ENCODE measurements at places on chromosomes 5 and 9.

GRCh38 chr9:7088611-7089010 lies 330.8 kb downstream of the KDM4C start:
- no peak for DNase-seq

- no peak for DNase-seq
Observed at GRCh38 chr5:2921651-2922050, 170.2 kb upstream of the IRX2 start.

DNA sequence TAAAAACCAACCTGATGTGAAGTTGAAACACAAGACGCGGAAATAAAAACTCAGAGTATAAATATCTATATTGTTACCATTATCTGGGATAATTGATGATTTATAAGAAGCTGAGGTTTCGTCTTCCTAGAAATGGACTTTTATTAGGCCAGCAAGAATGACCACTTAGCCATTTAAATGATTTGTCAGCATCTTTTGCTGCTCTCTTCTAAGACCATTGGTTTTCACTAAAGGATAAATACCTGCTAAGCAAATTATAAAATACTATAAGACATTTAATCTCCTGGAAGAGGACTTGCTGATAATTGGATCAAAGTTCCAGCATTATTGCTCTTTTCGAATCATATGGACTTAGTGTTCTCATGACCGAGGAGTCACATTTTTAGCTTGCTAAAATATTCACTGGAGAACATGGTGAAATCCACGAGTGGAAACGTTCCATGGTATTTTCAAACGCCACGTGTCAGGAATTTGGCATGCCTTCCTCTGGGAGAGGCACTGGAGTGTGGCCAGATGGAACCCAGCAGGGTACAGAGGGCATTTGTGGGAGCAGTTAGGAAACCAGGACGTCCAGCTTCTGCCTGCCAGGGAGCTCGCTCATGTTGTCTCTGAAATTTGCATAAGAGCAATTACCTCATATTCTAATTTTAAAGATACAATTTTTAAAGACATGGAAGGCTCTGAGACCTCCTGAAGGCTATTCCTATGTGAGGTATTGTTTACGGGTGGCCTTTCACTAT lies 43.1 kb downstream of the TNFAIP8 start:
- DNase-seq, result no peak

- no peak for DNase-seq
Observed at GRCh38 chr5:172868924-172869591, 35.0 kb downstream of the ERGIC1 start.

- DNase-seq, result no peak
Observed at GRCh38 chr5:101664071-101664791, 631.9 kb downstream of the SLCO4C1 start.

GRCh38 chr5:174356536-174356935 lies 311.0 kb downstream of the NSG2 start:
- DNase-seq, result no peak

- DNase-seq, result no peak
Observed at GRCh38 chr9:38126730-38127129, 57.7 kb upstream of the SHB start.

GRCh38 chr9:89813482-89813881 lies 208.7 kb downstream of the GADD45G start:
- DNase-seq, result no peak

GRCh38 chr9:14249527-14249926 lies 64.4 kb downstream of the NFIB start:
- DNase-seq, result no peak

- no peak for DNase-seq
Observed at GRCh38 chr5:11177999-11178711, 417.1 kb upstream of the DAP start.

DNA sequence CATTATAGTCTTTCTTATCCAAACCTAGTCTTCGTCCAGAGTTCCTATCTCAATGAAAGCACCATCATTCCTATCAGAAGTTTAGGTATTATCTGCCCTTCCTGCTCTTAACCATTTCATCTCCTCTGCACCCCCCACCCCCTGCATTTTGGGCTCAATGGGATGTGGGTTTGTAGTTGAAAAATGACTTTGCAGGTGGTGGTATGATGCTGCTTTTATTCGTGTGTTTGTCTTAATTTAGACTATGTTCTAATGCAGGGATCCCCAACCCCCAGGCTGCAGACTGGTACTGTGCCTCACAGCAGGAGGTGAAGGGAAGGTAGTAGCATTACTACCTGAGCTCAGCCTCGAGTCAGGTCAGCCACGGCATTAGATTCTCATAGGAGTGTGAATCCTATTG lies 49.4 kb upstream of the ZNF608 start:
- no peak for DNase-seq

DNA sequence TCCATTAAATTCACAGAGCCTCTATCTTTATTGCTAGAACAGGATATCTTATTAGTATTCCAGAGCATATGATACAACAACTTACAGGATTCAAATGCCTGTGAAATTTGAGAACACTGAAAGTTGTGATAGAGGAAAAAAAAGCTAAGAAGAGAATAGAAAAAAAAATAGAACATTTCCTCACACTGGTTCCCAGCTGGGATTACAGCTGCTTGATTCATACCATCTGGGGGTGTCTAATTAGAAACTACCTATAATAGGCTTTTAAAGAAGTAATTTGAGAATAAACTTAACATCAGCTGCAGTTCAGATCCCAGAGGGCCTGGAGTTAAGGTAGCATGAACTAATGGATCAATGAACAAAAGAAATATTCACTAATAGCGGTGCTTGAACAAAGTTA lies 922.0 kb downstream of the CDH12 start:
- DNase-seq, result no peak

DNA sequence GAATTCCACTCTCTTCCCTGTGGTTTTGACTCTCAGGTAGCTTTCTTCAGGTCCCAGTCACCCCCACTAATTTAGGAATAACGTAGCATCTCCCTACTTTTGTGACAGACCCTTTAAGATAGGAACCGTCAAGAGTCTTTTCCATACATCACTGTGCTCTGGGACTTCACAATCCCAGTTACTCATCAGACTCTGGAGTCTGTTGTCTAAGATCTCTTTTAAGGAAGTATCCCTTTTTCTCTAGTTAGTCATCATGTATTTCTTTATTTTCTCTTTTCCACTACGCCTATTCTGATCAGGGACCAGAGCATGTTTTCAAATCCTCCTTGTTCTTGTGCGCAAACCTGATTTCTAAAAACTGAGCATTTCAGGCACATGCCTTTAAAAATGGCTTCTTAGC lies 143.0 kb downstream of the GOLPH3 start:
- DNase-seq, result no peak

DNA sequence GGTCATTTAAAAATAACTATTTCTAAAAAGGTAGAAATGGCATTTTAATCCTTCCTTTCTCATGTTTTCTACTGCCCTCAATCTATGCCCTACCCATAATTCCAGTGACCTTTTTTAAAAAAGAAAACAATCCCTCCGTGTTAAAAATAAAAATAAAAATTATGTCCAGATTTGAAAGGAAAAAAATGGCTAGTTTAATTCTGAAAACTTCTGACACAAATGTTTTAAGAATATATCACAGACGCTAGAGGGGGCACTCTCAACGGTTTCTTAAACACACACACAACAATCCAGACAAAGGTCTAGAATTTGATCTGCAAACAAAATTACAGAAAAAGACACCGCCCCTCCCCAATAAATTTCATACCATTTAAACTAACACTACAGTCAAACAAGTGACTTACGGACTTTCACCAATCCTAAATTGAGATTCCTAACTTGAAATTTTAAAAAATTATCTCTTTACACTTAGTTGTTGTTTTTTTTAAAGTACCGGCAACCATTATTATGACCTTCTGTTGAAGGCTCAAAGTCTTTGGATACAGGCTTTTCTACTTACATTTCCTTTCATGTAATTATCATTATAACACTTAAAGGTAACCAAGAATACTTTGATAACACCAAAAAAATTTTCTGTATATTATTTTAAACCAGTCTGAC lies 38.2 kb downstream of the CLINT1 start:
- no peak for DNase-seq

DNA sequence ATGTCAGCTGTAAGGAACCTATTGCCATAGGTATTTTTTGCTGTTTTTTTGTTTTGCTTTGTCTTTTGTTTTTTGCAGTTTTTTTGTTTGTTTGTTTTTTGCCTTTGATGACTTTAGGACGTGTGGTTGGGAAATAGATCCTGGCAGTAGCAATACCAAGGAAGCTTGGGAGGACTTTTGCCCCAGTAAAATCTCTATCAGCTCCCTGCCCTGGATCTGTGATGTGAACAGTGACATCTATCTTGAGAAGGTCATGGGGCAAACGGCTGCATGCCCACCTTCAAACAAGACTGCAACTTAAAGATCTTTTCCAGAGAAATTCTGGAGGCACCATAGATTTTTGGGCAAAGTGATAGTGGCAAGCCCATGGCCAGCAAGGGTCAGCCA lies 5.4 kb upstream of the ADRA1B start:
- no peak for DNase-seq

GRCh38 chr5:96863114-96863513 lies 13.2 kb upstream of the ERAP2 start:
- DNase-seq, result no peak
